ENCODE measurements at places on chromosomes 6 and 20.

DNA sequence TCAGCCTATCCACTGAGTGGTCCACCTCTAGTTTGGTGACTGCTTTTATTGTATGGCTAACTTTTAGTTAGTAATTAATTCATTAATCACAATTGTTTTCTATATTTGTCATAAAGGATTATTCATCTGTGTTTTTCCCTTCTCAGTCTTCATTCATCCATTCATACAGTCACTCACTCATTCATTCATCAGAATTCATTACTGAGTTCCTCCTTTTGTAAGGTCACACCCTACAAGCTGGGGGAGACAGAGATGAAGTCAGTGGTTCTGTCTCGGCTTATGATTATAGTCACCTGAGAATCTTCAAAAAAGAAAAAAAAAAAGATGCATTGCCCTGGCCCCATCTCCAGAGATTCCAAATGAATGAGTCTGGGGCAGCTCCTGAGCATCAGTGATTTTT, 257.1 kb downstream of the ADGB start:
- DNase-seq: no peak

- no peak for DNase-seq
Observed at GRCh38 chr6:72941751-72942150, 283.5 kb downstream of the KHDC1L start.

DNA sequence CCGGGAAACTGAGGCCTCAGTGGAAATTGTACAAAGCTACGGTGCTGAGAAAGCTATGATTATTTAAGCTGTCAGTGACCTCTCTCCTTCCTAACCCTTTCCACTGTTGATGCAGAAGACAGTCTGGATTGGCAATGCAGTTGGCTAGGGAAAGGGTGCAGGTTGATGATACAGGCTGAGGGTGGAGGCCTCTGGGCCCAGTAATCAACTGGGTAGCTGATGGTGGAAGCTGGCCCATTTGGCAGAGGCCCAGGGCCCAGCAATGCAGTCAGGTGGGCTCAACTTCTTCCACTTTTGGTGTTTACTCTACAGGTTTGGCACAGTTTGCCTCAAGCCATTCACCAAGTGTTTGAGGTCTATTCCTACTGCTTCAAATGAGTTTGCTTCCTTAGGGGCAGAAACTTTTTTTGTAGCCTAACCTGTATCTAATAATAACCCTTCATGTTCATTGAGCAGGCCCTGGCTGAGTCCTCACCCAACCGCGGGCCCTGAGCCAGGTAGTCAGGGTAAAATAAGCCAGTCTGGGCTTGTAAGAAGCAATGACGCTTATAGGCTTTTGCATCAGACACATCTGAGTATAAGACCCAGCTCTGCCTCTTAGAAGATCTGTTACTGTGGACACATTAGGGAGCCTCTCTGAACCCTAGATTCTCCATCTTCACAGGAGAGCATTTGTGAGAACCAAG, 12.1 kb downstream of the BCL2L1 start:
- DNase-seq: no peak

- DNase-seq: no peak
Observed at GRCh38 chr20:16491294-16491905, 81.8 kb downstream of the KIF16B start.

DNA sequence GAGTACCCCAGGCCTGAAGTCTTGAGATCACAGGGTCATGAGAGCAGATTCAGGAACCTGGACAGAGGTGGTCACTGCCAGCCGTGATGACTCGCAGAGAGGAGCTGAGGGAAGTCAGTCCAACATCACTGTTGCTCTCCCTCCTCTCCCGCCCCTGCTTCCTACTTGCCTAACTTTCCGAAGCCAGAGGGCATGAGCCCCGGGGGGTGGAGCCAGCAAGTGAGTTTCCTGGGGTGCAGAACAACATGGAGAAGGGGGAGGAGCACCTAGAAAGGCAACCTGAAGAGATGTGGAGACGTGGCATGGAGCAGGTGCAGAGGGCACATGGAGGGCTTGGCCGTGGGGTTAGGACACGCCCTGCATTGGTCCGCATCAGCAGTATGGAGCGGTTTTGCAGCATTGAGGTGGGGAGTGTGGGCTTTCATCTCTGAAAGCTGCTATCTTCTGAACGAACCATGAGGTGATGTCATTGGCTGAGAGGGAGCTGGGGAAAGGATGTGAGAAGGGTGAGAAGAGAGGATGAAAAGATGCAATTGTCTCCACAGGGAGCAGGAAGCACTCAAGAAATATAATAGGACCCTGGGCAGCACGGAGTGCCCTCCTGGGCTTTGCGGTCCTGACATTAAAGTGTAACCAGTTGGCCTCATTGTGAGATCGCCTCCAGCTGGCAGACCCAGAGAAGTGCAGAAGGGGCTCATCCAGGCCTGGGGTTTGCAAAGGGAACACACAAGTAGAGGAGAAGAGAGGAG, 25.0 kb downstream of the GDAP1L1 start:
- no peak for DNase-seq

GRCh38 chr20:39885975-39886649, 802.9 kb downstream of the MAFB start:
- no peak for DNase-seq

GRCh38 chr6:74439123-74439811, 743.3 kb downstream of the CD109 start:
- DNase-seq: no peak

- DNase-seq: no peak
Observed at GRCh38 chr6:134373993-134374392, 56.1 kb upstream of the SGK1 start.

DNA sequence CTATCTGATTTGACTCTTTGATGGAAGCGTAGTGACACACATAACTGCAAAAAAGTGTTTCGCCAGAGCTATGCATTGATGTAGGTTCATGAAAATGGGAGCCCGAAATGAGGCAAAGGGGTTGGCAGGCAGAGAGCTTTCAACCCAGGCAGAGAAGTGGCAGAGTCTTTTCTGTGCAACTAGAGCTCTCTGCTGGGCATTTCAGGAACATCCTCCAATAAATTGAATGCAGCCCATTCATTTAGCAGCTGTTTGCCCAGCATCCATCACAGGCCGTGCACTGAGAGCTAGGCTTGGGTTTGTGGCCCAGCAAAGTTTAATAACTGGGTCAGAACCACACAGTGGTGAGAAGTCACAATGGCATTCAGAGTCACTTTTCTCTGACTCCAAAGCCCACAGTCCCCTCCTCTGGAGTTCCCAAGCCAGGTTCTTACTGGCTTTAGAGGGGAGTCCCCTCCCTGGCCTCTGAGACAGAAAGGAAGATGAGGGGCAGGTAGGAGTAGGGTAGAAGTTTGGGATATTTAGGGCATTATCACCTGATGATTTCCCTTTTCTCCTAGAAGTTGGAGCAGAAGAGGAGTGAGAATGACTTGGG, 31.8 kb upstream of the ELMO2 start:
- DNase-seq: no peak

DNA sequence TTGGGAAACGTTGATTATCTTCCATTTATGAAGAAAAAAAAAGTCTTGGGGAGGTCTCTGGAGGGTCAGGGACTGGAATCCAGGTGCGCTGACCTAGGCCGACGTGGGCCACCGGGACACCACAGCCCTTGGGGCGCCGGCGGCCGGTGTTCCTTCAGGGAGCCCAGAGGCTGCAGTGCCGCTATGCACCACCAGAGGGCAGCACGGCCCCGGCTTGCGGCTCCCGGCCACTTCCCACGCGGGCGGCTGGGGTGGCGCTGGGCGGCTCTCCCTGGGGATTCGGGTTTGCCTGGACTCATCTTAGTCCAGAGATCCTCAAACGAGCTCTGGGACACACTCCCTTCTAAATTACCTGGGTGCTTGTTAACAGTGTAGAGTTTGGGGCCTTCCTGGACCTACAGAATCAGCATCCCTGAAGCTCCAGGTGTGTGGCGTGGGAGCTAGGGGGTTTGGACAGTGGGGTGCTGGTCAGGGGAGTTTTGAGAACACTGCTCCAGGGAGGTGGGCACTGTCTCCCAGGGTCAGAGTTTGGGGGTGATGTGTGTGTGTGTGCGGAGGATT, 23.0 kb upstream of the GTSF1L start:
- DNase-seq: peak; percentile 65

- no peak for DNase-seq
Observed at GRCh38 chr6:167530951-167531350, 206.1 kb downstream of the TTLL2 start.

- DNase-seq: no peak
Observed at GRCh38 chr6:74250161-74250818, 554.3 kb downstream of the CD109 start.

GRCh38 chr20:17417225-17417624, 114.0 kb downstream of the BFSP1 start:
- DNase-seq: no peak

GRCh38 chr6:19268718-19269117, 568.5 kb upstream of the ID4 start:
- DNase-seq: no peak

GRCh38 chr6:126066053-126067048, 80.0 kb downstream of the TRMT11 start:
- DNase-seq: no peak

- DNase-seq: no peak
Observed at GRCh38 chr6:79526897-79527296, 10.3 kb downstream of the LCA5 start.

DNA sequence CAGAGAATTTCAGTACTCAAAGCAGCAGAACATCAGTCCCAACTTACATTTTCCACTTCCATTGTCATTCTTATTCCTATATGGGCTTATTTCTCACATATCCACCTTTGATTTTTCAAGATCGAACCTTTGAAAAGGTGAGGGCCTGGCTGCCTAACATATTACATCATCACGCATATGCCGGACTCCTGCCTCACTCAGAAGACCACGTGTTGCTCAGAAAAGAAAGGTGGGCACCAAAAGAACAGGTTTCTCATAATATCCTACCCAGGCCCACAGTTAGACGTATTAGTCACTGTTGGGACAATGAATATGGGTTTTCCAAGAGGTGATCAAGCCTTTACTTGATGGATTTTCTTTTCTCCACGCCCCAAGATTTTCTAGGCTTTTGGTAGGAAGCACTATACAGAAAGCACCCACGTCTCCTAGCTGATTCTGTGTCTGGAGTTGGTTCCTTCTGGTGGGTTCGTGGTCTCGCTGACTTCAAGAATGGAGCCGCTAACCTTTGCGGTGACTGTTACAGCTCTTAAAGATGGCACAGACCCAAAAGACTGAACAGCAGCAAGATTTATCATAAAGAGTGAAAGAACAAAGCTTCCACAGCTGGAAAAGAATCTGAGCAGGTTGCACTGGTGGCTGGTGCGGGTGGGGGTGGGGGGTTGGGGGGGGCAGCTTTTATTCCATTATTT, 168.9 kb downstream of the ATXN1 start:
- DNase-seq: no peak

GRCh38 chr6:46315589-46315988, 144.8 kb upstream of the ENPP5 start:
- DNase-seq: no peak

DNA sequence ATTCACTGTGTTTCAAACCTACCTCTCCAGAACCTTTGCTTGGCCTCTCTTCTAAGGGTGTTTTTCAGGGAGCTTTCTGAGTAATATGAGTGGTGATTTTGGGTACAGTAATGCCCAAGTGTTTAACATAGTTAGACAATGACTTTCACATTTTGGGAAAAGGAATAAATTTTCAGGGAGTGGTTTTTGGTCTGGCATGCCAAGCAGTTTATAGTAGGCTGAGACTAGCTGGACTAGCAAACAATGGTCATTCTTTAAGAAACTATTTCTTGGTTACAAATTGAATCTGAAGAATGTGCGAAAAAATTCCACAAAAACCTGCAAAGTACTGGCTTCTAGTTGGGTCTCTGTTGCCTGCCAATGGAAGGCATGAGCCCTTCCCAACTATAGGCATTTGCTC, 15.4 kb downstream of the FNDC1 start:
- DNase-seq: no peak

GRCh38 chr6:89368999-89369398, 16.5 kb upstream of the UBE2J1 start:
- DNase-seq: no peak

DNA sequence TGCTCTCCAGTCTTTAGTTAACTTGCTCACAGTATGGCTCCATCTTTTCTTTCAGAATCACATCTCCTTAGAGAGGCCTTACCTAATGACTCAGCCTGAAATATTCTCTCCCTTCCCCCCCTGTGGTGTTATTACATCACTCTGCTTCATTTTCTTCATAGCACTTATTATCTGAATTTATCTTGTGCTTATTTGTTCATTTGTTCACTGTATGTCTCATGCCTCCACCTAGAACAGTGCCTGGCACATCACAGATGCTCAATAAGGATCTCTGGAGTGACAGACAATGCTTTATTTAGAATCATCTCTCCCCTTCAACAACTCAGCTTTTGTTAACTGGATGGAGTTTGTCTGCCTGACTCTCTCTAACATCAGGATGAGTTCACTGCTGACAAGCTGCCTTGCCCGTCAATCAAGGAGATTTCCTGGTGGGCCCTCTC, 96.6 kb upstream of the MAN1A1 start:
- no peak for DNase-seq

GRCh38 chr20:19974630-19975435, 42.3 kb upstream of the NAA20 start:
- DNase-seq: no peak

GRCh38 chr6:131945971-131946370, 5.2 kb downstream of the CCN2 start:
- DNase-seq: no peak

- DNase-seq: no peak
Observed at GRCh38 chr6:89596056-89596455, 42.5 kb downstream of the LYRM2 start.

DNA sequence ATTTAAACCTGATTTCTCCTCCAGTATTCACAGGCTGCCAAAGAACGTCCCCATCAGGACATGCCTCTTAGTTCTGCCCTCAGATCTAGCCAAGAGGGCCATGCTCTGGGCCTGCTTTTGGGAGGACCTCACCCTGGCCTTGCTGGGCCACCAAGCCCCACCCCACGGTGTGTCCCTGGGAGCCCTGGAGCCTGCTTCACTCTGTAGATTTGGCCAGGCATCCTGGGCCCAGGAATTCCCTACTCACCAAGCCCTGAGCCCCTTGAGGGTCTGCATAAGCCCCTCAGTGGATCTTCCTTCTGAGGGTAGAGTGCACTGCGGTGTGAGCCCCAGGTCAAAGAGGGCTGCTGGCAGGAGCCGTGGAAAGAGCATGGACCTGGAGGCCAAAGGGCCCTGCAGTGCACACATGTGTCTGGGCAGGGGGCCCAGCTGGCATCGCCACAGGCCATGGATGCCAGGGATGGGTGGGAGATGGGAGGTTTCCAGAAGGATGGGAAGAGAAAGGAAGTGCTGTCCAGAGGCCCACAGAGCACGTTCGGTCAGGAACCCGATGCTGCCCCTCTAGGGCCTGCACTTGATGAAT, 98.0 kb downstream of the DACT2 start:
- DNase-seq: no peak

- DNase-seq: no peak
Observed at GRCh38 chr6:116158641-116159040, 32.7 kb upstream of the COL10A1 start.

Measured in activated CD4-positive, alpha-beta T cell treated with anti-CD3 and anti-CD28 coated beads for 4 hours (primary cell).